ENCODE measurements at places on chromosomes 2 and 18.

DNA sequence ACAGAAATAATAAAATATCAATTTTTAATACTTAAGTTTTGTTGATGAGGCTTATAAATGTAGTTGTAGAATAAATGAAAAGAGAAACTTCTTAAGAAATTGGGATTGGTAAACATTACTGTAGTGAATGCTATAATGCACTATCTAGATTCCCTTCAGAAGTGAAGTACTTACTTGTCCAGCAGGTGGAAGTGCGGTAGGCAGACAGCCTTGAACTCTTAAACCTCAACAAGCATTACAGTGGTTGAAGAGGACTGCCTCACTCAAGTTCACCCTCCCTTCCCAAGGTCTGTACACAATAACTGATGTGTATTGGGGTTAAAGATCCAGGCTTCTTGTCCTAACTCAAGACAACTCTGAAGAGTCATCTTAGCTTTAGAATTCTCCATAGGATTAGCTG lies 931.0 kb upstream of the LRRTM1 start:
- DNase-seq, result no peak

- DNase-seq, result no peak
Measured at GRCh38 chr2:31233231-31233630, 721 bp upstream of the EHD3 start.

DNA sequence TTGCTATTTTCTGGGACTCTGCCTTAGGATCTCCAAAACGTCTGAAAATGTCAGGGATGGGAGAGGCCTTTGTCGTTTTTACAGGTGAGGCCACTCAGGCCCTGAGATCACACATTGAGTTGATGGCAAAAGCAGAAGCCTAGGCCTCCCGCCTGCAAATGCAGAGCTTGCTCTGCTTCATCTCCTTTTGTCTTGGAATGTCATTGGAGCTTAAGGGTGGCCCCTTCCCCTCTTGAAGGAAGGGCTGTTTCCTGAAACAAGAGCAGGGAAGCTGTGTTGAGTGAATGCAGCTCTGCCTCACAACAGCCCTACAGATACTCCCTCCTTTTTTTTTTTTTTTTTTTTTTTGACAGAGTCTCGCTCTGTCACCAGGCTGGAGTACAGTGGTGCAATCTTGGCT lies 123.5 kb downstream of the GLI2 start:
- DNase-seq, result no peak

GRCh38 chr2:234258562-234259141 lies 208.2 kb downstream of the SPP2 start:
- DNase-seq, result no peak

DNA sequence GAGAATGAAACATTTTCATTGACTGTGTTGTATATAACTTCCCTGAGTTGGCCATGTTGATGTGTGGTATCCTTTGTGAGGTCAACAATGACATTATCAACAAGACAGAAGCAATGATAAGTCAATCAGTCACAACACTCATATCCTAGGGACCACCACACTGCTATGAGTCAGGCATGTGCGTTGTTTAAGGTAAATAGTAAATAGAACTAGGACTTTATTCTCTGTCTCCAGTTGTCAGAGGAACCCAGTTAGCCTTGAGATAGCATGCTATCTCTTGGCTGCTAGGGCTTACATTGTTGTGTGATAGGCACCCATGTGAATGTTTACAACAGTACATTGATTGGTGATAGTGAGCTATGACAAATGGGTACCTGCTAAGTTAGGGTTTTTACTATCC lies 37.3 kb downstream of the GPD2 start:
- DNase-seq, result no peak

GRCh38 chr2:236576953-236577352 lies 7.3 kb downstream of the ACKR3 start:
- DNase-seq, result no peak

DNA sequence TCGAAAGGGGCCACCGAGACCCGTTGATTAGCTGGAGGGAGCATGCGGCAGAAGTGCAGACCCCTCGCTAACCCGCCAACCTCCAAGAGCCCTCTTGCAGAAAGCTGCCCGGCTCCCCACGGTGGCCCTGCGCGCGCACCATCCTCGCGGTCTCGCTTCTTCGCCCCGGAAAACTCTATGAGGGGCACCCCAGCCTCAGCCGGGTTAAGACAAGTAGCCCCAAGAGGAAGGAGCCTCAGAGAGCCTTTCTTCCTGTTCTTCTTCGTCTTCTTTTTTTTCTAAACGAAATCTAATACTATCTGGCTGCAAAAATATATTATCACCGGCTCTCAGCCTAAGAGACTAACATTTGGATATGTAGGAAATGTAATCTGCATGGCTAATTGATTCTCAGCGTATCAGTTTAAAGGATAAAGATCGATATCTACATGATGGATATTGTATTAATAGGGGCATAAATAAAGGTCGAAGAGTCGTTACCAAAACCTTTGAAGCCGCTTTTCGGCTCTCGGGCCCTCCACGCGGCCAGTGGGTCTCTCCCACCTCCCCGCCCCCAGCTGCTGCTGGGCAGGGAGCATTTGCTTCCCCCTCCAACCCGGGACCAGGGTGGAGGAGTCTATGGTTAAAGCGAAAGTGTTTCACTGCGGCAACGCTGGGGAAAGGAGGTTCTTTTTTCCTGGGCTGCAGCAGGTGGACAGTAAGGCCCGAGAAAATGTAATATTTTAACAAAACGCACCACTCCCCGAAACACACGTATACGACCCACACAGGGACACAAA lies 6.1 kb upstream of the PAX3 start:
- no peak for DNase-seq

DNA sequence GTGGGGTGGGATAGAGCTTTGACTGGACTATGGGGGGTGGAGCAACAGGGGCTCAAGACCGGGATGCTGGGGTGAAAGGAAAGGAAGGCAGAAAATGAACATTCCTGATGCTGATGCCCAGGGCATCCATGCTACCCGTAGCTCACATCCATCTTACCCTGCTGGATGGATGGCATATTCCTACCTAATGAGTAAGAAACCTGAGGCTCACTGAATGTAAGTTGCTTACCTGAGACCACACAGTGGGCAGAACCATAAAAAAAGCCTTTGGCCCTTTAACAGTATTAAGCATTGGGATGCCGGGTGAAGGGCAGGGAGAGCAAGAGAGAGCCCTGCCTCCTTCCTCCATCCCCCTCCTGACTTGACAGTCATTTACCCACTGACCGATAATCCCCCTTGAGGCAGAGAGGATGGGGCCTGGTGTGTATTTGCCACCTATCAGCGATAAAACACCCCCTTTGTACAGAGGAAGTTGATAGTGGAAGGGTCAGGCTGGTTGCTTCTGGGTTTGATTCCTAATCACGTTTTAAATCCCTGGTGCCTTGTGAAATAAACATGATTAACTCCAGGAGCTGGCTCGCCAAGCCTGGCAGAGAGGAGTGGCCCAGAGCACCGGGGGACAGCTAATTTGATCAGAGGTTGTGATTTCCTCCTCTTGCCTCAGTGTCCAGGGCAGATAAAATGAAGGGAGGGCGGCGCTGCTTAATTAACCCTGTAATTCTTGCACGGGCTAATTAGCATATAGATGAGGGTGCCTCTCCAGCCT lies 105.9 kb upstream of the HS6ST1 start:
- no peak for DNase-seq

- no peak for DNase-seq
Measured at GRCh38 chr2:240915526-240916341, 9.6 kb downstream of the CROCC2 start.

- DNase-seq, result no peak
Measured at GRCh38 chr2:55097461-55098410, 47.5 kb upstream of the RTN4 start.

- DNase-seq, result no peak
Measured at GRCh38 chr2:191635333-191636234, 42.4 kb upstream of the NABP1 start.

- DNase-seq, result no peak
Measured at GRCh38 chr2:102891296-102891695, 129.5 kb downstream of the TMEM182 start.

- DNase-seq, result no peak
Measured at GRCh38 chr2:121387591-121388325, 102.8 kb upstream of the TFCP2L1 start.

All from stimulated activated CD4-positive, alpha-beta T cell treated with anti-CD3 and anti-CD28 coated beads, Interleukin-4, amount 100 ng/mL, for 48 hours (primary cell).